Epithelial cell of proximal tubule (primary cell): ENCODE measurements at places on chromosomes 3 and 15. TPM values are rescaled to one million over a fixed set of nuclear protein-coding genes. Genes with fewer than 3 reads are reported as not detected.

GRCh38 chr3:71088019-71088708 lies 495.4 kb downstream of the FOXP1 start:
- DNase-seq = no peak

GRCh38 chr3:64311424-64312061 lies 86.3 kb upstream of the PRICKLE2 start:
- no peak for DNase-seq

- DNase-seq = no peak
Measured at GRCh38 chr3:108092501-108092900, 1.7 kb upstream of the CD47 start.

- no peak for DNase-seq
Measured at GRCh38 chr15:43187544-43188155, 2.4 kb downstream of the CCNDBP1 start.

DNA sequence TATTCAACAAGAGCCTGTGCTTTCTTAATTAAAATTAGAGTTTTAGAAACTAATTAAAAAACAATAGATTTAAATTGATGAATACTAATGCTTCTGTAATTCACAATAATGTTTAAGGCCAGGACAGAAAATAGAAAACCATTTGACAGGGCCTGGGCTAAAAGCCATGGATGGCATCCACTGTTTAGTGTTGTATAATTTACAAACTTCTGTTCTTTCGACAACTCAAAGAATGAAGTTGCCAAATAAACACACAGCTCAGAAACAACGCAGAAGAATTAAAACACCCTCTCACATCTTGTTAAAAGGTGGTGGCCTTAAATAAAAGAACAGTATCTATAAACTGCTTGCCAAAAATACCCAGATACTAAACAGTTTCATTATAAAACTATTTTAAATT lies 347.5 kb downstream of the MECOM start:
- DNase-seq = no peak

GRCh38 chr15:76470691-76471090 lies 134.1 kb downstream of the ISL2 start:
- no peak for DNase-seq

DNA sequence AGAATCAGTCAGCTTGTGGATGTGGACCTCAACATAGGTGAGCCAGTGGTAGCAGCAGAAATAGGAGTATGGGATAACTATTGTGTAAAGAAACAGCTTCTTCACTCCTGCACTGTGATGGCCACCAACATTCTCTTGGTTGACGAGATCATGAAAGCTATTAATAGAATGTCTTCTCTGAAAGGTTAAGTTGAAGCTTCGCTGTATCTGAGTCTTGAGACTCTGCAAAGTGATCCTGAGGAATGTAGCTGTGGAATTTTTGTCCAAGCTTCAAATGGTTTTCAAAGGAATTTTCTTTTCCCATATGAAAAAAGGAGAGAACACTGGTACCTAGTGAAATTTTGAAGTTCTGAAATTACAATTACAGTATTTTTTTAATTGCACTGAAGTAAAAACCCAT lies 146.3 kb downstream of the GMNC start:
- DNase-seq = no peak

DNA sequence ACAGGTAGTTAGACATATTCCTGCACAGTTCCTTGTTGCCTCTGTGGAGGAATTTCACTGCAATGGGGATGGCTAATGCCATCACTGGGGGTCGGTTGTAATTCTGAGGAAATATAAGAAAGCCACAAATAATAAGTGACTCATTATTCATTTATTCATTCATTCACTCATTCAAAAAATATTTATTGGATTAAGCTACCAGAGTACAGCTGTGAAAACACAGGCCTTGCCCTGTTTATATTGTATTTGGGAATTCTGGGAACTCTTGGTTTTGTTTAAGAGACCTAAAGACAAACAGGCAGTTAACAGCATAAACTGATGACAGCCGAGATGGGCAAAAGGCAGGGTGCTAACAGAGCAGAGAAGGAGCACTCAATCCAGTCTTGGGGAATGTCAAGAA lies 23.6 kb downstream of the PTX3 start:
- DNase-seq = no peak

GRCh38 chr3:15955968-15956367 lies 158.2 kb upstream of the ANKRD28 start:
- DNase-seq = no peak

DNA sequence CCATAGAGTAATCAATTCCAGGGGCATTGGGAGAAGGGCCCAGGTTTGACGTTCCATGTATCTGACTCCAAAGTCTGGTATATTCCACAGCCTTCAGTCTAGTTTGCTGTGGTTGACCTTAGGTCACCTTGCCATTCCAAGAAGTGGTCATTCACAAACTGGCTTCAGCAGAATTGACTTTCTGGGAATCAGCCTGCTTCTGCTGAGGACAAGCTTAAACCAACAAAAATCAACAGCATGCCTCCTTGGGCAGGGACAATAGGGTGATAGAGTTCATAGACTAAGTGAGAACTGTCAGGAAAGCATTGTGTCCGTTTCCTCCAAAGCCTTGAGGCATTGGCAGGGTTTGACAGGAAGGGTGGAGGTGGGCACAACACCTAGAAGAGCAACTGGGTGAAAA lies 24.1 kb upstream of the NDUFB4 start:
- no peak for DNase-seq

DNA sequence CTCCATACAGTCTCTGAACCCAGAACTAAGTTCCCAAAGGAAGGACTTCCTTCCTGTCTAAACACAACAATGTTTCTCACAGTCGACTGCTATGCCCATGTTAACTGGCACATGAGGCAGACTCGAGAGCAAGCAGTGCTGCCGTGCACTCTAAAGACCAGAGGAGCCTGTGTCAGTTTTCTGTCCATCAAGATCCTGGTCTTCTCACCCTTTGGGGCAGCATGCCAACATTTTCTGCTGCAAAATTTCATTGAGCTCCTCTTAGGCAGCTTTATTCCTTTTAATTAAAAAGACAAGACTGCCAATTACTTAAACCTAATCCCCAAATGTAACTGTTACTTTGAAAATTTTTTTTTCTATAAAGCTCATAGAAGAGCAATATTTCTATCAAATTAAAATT lies 205.1 kb downstream of the GAP43 start:
- no peak for DNase-seq

DNA sequence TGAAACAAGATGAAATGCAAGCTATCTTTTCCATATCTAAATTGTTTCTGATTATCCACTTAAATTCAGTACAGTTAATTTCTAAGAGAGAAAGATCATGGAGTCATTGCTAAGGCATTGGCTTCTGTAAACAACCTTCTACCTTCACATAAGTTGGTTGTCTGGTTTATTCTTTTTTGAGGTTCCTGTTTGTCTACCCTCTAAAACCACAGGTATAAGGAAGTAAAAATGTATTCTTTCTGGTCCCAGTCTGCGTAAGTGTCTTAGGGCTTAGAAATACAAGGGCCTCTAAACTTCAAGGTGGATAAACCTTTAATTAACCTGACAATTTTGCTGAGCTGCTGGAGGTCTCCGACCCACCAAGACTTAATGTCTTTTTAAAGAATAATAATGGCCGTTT lies 3.6 kb upstream of the ATOSA start:
- DNase-seq = no peak

DNA sequence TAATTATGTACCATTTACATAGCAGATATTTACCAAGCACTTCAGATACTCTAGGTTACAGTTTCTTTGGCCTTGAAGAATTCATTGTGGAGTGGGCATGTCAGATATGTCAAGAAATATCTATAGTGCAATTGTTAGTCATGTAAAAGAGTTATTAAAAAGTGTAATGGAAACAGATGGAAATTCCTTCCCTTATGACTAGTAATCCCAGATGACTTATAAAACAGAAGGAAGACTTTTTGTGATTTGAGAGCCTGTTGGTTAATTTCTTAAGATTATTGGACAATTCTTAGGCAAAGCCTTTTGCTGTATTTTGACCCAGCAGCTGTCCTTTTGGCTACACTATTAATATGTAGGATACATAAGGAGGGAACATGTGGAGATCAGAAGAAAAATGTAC lies 708.9 kb upstream of the NECTIN3 start:
- no peak for DNase-seq

- DNase-seq = no peak
Measured at GRCh38 chr3:4956738-4957137, 22.5 kb upstream of the BHLHE40 start.

DNA sequence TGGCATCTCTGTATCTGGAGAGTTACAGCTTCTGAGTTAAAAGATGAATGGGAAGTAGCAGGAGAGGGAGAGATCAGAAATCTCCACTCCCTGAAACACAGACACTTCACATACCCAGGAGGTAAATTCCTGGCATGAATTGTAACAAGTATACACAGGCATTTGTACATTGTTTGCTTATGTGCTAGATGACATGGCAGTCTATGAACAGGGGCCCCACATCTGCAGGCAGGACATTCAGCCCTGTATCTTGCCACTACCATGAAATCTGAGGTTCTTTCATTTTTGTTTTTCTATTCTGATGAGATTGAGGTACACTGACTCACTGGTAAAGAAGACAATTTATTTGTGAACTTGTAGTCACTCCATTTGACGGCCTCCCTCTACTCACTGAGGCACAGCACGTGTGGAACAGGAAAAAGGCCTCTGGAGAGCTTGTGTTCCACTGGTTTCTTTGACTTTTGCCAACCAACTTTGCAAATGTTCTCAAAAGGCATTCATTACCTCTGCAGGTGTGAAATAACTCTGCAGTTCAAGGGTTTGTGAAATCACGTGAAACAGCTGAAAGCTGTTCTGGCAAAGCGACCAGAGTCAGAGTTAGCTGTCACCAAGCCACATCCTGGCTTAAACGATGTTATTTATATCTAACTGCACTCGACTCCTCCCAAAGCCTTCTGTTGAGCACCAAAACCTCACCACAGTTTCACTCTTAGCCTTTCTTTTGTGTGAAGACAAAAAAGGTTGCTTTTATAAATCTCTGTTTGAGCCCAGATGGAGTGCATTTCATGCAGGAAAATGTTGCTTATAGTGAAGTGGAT lies 401.3 kb upstream of the CFAP20DC start:
- DNase-seq = no peak

DNA sequence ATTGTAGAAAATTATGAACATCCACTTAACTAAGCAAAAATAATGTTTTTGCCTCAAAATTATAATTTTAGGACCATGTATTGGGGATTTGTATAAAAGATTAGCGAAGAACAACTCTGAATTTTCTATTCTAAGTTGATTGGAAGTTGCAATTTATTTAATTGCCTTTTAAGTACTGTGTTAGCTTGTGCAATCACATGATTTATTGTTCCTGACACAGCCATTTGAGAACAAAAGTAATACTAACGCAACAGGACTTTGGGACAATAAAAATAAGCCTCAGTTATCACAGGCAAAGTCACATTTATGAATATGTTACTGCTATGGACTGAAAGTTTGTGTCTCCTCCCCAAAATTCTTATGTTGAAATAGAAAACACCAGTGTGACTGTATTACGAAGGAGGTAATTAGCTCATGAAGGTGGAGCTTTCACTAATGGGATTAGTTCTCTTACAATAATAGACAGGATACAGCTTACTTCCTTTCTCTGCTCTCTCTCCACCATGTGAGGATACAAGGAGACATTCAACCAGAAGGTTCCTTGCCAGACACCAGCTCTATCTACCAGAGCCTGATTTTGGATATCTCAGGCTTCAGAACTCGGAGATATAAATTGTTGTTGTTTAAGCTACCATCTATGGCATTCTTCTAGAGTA lies 745.9 kb downstream of the ZBBX start:
- DNase-seq = no peak

DNA sequence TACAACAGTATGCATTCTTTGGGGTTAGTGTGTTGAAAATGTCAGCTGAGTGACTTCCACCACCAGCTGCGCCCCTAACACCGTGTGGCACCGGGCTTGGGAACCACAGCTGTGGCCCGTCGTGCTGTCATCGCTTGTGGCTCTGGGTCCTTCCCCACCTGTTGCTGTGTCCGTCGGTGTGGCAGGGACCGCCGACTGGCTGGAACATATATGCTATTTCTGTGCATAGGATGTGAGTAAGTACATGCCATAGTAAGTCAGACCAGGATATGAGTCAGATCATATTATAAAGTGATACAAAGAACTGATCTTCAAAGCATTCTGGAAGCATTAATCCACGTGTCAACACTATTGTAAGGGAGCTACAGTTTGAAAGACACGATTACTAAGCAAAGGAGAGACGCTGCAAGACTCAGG lies 31.9 kb downstream of the EHD4 start:
- DNase-seq = no peak

- DNase-seq = no peak
Measured at GRCh38 chr3:153848702-153849101, 272.5 kb upstream of the ARHGEF26 start.

DNA sequence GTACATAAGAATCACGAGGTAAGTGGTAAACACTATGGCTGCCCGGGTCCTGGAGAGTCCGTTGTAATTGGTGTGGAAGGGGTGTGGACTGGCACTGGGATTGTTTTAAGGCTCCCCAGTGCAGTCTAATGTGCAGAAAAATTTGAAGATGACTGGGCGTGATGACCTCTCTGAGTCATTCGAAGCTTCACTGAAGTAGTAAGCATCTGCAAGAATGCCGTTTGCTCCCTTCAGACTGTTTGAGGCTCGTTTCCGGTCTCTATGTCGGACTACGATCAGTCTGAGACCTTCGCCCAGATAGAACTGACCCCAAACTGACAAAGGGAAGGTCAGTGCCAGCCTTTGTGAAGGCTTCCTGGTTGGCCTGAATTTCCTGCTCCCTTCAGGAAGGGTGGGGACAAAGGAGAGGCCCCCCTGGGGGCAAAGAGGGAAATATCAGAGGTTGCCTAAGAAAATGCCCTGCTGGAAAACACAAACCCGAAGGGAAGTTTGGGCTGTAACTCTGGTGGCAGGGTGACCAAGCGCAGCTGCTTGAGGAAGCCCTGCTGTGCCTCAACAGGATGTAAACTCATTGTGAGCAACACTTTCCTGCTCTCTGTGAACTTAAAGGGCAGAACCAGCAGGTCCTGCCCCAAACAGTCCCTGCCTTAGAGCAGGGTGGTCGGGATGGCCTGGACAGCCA lies 34.6 kb downstream of the BTD start:
- DNase-seq = no peak

DNA sequence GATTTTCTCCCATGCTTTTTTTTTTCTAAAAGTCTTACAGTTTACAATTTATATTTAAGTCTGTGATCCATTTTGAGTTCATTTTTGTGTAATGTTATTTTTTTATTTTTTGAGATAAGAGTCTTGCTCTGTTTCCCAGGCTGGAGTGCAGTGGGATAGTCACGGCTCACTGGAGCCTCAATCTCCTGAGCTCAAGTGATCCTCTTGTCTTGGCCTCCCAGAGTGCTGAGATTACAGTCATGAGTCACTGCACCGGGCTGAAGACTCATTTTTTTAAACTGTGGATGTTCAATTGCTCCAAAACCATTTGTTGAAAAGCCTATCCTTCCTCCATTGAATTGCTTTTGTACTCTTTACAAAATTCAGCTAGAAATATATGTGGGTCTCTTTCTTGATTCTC lies 19.5 kb downstream of the LNP1 start:
- DNase-seq = no peak

STX19 gene
- not detected in 2 replicates for total RNA-seq

GOLGA6L10 gene
- 0.65 and 1.2 TPM in 2 replicates for total RNA-seq

ERC2 gene
- 2.7 and 6.0 TPM in 2 replicates for total RNA-seq

PLIN1 gene
- total RNA-seq = 0.06 and 0.14 TPM in 2 replicates

CNTN3 gene
- 0.46 and 2.9 TPM in 2 replicates for total RNA-seq

IL17RE gene
- 4.1 and 4.8 TPM in 2 replicates for total RNA-seq

EPHB3 gene
- 0.07 and 0.92 TPM in 2 replicates for total RNA-seq

PGBD4 gene
- total RNA-seq = 0.40 and 0.43 TPM in 2 replicates

CLRN1 gene
- total RNA-seq = not detected in 2 replicates

LCMT2 gene
- 3.1 and 7.6 TPM in 2 replicates for total RNA-seq
